ENCODE measurements at places on chromosomes 5 and 9.

DNA sequence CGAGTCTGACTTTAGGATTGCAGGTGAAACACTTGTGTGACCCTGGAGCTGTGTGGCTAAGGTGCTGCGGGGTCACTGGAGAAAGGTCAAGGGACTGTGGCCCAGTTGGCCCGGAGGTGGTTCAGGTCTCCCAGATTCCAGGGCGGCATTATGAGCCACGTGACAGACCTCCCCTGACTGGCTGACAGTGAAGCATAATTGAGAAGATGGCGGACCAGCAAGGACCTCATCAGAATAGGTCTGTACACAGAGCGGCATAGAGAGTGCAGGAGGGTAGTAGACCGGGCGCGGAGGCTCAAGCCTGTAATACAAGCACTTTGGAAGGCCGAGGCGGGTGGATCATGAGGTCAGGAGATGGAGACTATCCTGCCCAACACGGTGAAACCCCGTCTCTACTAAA, 815 bp upstream of the ODF2 start:
- DNase-seq: no peak

DNA sequence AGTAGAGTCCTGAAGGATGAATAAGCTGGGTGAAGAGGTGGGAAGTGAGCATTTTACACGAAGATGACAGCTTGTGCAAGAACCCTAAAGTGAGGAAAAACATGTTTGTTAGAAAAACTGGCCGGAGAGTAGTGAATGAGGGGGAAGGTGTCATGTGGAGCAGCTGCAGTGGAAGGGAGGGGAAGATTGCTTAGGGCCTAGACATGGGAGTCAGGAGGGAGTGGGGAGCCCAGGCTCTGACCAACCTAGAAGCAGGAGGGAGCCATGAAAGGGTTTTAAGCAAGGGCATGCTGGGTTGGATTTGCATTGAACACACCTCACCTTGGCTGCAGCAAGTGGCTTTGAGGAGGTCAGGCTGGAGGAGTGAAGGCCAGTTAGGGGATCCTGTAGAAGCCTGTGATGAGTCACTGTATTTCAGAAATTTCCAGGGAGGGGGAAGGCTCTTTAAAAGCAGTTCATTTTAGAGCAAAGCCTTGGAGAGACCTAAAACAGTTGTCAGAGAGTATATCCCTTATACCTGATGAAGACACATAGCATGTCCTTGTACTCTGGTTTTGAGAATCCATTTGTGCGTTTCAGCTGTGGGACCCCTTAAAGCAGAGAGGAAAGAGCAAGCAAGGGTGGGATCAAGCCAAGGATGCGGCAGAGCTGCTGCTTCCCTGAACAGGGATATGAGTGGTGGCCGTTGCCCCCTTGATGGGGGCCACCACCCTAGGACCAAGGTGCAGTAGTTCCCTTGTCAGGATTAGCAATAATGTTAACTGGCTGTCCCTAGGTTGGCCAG, 45.4 kb downstream of the ANGPTL2 start:
- DNase-seq: no peak

GRCh38 chr9:14849851-14850250, 60.4 kb downstream of the FREM1 start:
- DNase-seq: no peak

DNA sequence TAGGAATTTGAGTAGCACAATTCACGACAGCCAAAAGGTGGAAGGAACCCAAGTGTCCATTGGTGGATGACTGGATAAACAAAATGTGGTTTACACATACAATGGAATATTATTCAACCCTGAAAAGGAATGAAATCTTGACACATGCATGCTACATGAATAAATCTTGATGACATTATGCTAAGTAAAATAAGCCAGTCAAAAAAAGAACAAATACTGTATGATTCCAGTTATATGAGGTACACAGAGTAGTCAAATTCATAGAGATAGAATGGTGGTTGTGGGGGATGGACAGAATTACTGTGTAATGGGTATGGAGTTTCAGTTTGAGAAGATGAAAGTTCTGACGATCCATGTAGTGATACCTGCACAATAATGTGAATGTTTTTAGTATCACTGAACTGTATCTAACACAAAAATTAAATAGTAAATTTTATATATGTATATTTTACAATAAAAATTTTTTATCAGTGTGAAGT, 117.7 kb upstream of the GNA14 start:
- no peak for DNase-seq

DNA sequence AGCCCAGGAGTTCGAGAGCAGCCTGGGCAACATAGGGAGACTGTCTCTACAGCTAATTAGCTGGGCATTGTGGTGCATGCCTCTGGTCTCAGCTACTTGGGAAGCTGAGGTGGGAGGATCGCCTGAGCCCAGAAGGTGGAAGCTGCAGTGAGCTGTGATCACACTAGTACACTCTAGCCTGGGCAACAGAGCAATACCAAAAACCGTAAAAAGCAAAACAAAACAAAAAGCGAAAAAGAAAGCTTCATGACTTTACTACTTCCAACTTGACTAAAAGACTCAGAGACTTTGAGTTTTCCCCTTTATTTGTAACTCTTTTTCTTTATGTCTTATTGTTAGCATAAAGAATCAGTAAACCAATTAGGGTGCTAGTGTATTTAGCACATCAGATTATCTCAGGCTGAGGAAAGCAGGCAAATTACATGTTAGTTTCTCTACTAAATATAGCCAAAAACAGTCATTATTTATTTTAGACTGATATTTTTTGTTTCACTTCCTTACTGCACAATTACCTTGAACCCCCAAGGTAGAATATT, 5.4 kb downstream of the RAD17 start:
- DNase-seq: no peak

- DNase-seq: no peak
Observed at GRCh38 chr9:131500377-131500776, 2.3 kb upstream of the POMT1 start.

GRCh38 chr9:133700819-133701320, 37.3 kb downstream of the SARDH start:
- no peak for DNase-seq

DNA sequence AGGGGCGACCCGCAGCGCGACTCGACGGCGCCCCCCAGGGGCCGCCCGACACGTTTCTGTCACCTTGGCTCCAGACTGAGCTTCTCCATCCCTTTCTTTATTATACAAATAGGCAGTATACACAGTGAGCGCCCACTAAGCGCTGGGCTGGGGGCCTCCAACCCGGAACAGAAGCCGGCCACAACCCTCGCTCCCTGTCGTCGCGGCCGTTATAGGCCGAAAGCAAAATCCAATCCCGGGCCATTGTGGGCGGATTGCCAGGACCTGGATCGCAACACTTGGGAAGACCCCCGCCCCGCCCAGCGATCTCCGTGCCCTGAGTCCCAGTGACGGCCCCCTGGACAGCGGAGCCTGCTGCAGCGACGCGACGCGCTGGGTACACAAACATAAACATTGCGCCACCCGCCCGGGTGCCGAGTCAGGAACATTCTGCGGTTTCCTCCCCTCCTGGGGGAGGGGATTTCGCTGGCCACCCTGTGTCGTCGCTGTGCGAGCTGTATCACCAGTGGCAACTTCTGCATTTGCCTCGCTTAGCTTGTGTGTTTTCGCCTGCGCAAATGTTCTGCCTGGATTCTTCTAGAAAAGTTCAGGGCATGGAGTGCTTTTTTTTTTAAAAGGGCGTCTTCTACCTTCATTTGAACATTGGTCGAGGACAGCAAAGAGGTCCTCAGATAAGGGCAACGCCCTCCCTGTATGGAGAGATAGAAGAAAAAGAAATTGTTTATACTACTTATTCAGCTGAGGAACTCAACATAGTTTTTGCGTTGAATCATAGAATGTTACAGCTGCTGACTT, 1.3 kb upstream of the DUSP1 start:
- peak; percentile 96 for DNase-seq

DNA sequence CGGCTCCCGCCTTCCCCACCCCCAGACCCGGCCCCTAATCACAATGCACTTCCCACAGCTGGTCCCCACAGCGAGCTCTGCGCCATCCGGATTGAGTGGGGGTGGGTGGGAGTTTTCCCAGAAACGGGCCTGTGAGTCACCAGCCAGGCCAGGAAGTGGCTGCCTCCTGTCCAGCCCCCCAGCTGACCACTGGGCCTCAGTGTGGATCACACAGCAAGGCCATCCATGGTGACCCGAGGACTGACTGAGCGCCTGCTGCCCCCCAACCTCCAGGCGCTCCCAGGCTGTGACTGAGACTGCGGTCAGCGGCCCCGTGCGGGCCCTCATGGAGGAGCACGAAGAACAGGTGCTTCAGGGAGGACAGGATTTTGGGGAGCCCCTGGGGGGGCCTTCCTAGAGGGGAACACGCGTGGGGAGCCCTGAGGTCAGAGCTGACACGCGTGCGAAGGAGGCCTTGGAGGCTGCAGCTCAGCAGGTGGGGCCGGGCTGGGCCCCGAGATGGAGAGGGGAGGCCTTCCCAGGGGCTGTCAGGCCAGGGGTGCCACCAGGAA, 48.3 kb upstream of the EGFL7 start:
- DNase-seq: peak; percentile 62

- DNase-seq: no peak
Observed at GRCh38 chr5:147874910-147875367, 3.6 kb upstream of the SCGB3A2 start.

DNA sequence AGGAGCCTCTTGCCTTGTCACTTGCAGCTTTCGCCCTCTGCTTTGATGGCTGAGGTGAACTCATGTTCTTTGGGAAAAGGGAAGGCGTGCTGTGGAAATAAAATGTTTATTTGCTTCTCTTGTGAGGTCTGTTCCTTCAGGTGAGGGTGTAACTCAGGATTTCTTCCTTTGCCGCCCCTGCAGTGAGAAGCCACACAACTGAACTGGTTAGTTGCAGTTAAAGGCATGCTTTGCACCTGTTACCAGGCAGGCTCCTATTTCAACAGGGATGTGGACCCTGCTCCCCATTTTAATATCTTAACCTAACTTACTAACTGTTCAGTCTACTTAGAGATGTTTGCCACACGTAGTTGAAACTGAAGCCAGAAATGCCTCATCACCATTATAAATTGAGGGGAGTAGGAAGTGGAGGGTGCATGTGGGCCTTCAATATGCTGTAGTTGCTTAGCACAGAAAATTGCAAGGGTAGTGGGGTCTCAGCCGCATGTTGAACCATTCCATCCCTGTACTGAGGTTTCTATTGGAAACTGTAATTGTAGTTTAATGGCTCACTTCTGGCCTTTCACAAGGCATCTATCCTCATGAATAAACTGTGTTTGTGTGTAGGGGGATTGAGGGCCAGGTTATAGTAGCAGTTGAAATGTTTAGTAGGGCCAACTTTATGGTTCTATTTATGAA, 7.9 kb downstream of the RACK1 start:
- no peak for DNase-seq

DNA sequence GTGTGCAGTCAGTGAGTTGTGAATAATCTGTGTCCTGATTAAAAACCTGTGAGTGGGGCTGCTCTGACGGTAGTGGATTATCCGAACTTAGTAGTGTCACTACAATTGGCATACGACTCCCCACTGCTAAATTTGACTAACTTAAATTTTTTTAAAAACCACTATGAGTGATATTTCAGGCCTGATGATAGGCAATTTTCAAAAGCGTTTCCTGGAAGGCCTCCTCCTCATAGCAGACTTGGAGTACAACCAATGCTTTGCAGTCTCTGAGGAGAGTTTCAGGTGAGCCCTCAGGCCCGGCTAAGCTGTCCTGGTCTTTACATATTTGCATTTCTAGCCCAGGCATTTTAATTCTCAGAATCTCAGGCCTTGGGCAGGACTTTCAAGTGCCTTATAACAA, 10.8 kb downstream of the BTNL8 start:
- no peak for DNase-seq

GRCh38 chr9:4366591-4367330, 66.9 kb upstream of the GLIS3 start:
- DNase-seq: peak; percentile 54

- no peak for DNase-seq
Observed at GRCh38 chr5:7396713-7397454, 946 bp downstream of the ADCY2 start.

- DNase-seq: no peak
Observed at GRCh38 chr5:141039517-141039916, 11.7 kb upstream of the PCDHB1 start.

DNA sequence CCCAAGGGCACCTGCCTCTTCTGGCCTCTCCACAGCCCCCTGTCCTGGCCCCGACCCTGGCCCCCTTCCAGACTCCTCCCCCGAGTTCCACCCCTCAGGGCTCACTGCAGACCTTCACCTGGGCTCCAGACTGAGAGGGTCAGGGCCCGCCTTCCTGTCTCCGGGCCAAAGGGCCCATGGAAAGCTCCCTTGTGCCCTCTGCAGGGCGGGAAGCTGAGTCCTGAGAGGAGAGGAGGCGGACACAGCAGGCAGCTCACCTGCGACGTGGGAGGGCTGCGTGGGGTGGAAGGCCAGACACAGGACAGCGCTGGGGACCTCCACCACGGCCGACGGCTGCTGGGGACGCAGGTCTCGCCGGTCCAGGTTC, 20.6 kb downstream of the DYNC2I2 start:
- DNase-seq: no peak

DNA sequence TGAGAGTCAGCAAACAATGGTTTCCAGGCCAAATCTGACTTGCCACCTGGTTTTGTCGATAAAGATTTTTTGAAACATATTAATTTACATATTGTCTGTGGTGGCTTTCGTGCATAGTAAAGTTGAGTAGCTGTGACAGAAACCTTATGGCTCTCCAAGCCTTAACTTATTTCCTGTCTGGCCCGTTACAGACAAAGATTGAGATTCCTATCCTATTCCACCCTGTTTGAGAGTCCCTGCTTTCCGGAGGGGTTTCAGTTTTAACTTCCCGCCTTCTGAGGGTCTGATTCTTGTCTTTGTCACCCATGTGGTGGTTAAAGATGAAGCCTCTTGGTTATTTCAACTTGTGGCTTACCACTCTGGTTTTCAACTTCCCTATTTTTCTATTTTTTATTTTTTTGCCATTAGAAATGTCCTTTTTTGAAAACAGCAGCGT, 11.4 kb downstream of the OTULIN start:
- no peak for DNase-seq

DNA sequence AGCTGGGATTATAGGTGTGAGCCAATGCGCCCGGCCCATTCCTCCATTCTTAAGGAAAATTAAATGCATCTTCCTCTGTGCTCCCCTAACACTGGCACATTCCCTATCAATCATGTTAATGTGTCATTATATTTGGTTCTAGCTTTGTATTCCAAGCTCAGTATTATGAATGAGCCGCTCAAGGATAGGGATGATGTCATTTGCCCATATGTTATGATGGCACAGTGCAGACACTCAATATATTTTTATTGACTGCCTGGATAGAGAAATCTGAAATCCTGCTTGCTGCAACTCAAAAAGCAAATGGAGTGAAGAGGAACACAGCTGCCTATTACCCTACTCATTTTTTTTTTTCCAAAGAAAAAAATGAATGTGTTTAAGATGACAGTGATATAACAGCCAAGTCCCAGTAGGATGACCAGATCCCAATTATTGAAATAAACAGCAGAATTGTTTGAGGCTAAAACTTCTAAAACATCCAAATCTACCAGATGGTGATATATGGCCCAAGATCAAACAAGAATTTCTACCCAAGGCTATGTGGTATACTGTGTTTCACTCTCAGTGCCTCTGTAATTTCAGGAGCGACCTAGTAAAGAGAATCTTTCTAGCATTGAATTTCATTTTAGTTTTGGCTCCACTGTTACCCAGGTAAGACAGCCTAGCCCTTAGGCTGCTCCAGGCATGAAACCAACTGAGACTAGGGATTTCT, 16.3 kb downstream of the SUSD1 start:
- no peak for DNase-seq

Measured in fibroblast of skin of right biceps (primary cell).